ENCODE measurements at places on chromosomes 13 and 19.

GRCh38 chr13:45219938-45220375, 19.1 kb upstream of the KCTD4 start:
- no peak for DNase-seq

DNA sequence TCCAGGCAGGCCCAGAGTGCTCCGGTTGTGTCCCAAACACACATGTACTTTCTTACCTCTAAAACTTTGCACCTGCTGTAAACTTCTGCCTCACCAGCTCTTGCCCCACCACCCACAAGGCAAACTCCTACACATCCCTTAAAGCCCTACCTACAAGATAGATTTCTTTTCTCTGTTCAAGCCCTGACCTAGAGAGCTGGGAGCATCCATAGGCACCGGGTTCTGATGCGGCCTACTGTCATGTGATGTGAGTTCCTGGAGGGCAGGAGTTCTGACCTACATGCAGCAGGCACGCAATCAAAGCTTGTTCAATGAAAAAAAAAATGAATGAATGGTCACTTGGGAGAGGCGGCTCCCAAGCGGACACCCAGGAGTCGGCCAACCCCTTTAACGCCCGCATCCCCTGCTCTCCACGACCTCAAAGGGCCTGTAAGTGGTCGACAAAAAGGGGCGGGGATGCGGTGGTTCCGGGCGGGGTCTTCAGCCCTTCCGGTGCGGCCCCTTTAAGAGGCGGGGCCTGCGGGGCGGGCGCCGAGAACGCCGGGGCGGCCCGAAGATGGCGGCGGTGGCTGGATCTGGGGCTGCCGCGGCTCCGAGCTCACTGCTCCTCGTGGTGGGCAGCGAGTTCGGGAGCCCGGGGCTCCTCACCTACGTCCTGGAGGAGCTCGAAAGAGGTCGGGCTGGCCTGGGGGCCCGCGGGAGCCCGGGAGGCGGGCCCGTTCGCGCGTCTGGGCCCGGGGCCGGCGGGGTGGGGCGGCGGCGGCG, at the start of gene MAP1S:
Gene MAP1S (plus strand): TSS at position 534 of the 765 bp plus-strand sequence. CDS start 23 bp downstream, at position 557.
- peak; percentile 78 for DNase-seq

DNA sequence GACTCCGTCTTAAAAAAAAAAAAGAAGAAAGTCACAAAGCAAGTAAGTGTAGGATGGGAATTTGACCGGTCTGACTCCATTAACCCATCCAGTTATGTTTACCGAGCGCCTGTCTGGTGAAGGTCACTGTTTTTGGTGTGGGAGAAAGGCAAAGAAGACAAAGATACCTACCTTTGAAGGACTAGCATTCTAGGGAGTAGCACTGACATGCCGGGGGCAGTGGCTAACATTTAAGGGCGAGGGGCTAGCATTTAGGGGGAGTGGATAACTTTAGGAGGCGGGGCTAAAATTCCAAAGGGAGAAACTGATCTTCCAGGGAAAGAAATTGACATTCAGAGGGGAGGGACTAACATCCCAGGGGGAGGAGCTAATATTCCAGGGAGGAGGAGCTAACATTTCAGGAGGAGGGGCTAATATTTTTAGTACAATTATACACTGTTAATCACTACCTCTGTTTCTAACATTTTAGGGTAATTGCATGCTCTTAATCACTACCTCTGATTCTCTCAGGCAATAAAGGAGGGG, 8.7 kb downstream of the GPR32 start:
- no peak for DNase-seq

- no peak for DNase-seq
These were observed 60.5 kb downstream of the MAP4K1 start for GRCh38 chr19:38557205-38557799.

GRCh38 chr19:2260341-2260805, 4.2 kb upstream of the JSRP1 start:
- no peak for DNase-seq

GRCh38 chr19:10271543-10272086, 695 bp downstream of the ICAM1 start:
- no peak for DNase-seq

- no peak for DNase-seq
These were observed 9.5 kb upstream of the MED26 start for GRCh38 chr19:16637535-16637934.

DNA sequence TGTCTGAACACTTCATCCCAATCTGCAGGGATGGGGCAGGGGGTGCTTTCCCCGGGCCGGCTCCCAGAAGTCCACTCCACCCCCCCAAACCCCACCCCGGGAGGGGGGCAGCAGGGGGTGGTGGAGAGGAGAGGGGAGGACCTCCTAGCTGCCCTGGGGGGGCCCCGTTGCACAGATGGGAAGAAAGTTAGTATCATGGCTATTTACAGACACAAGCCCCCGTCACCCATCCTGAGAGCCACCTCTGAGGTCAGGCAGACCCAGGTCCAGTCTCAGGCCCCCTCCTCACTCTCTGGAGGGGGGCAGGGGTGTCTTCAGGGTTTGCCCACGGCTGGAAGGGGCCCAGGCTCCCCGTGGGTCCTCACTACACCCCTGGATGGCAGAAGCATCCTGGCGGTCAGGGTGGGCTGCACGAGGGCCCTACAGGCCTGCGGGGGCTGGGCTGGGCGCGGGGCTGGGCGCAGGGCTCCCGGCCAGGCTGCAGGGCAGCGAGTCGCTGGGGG, 5.8 kb upstream of the REXO1 start:
- DNase-seq = no peak

GRCh38 chr19:4320419-4320818, 16.0 kb downstream of the FSD1 start:
- no peak for DNase-seq

- peak; percentile 13 for DNase-seq
These were observed 705 bp downstream of the STXBP2 start for GRCh38 chr19:7637374-7638256.

- no peak for DNase-seq
These were observed 13.9 kb downstream of the FOXO1 start for GRCh38 chr13:40652588-40652940.

DNA sequence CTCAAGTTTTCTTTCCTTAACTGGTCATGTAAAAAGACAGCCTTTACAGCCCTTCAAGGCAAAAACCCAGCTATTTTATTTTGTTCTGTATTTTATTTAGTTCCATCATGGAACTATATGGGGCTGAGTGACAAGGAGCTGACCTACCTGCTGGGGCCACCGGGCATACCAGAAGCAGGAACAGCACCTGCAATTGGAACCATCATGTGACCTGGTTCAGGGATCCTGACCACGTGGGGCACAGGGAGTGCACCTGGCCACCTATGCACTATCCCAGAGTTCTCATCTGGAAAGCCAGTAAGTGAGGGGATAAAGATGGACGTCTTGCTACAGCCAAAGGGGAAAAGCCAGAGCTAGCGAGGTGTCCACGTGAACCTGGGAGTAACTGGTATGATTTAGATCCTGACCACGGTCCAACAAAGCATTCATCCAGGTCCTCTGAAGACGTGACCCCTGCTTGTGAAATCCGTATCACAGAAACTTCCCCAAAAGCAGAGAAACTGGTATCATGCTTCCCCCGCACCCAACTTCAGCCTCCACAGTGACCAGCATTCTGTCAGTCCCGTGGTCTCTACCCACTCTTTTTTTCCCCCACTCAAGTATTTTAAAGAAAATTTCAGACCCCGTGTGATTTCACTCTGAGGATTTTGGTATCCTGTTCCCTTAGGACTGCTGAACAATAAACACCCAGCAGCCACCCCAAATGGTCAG, 40.5 kb upstream of the SLC15A1 start:
- DNase-seq = no peak

DNA sequence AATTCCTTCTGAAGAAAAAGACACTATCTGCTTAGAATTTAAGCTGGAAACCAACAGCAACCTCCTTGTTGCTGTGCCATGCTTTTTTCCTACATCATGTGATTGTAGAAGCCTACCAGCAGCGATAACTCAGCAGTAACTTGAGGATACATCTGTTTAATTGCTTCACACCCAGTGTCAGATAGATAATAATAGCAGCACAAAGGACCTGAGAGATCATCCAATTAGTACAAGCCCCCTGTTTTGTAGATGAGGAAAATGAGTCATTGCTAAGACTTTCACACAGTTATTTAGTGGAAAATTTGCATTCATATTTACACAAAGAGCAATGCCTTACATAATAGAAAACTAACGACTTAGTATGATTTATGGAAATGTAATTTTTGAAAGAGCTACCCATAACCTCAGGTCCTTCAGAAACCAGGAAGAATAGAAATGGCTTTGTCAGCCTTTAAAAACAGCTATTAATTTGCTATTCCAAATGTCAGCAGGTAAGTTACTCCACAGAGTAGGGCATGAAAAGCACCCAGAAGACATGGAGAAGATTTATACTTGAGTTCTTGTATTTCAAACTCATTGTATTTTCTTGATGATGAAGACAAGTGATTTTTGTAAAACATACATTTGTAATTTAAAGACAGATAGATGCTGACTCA, 93.7 kb upstream of the SGCG start:
- no peak for DNase-seq

DNA sequence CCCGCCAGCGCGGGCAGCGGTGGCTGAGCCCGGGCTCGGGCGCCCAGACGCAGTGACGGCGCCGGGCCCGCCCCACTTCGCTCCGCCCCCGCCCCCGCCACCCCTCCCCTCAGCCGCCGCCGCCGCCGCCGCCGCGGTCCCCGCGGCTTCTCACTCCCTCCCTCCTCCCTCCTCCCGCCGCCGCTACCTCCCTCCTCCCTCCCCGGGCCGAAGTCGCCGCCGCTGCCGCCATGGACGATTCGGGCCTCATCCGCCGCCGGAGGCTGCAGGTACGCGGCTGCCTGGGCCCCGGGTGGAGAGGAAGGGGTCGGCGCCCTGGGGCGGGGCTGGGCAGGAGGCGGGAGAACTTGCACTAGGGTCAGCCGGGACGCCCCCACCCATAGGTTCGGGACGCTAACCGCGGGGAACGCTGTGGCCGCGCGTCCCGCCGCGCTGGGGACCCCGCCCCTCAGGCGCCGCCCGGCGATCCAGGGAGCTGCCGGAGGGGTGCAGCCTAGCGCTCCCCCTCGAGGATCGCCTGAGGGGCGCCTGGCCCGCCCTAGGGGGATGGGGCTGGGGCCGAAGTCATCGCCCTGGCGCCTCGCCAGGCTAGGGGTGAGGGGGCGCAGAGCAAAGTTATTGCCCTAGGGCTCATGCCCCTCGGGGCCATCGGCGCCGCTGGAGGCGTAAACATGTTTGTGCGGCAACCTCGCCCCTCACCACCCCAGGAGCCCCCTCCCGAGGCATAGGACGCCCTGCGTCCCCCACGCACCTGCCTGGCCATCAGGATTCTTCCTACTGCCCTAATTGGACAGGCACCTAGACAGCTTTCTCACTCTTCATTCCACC, 427 bp downstream of the RTBDN start:
- DNase-seq = no peak

GRCh38 chr19:47187335-47187655, 43.7 kb downstream of the BBC3 start:
- no peak for DNase-seq

- no peak for DNase-seq
These were observed 46.2 kb downstream of the CDK8 start for GRCh38 chr13:26300140-26300539.

- DNase-seq = no peak
These were observed 208.8 kb downstream of the SLITRK6 start for GRCh38 chr13:85590231-85590931.

GRCh38 chr13:37929308-37929707, 59.7 kb upstream of the TRPC4 start:
- no peak for DNase-seq

GRCh38 chr19:889662-890295, 3.2 kb downstream of the MED16 start:
- no peak for DNase-seq

GRCh38 chr13:42547612-42548011, 26.3 kb upstream of the TNFSF11 start:
- no peak for DNase-seq

GRCh38 chr19:18379803-18380747, 5.9 kb upstream of the GDF15 start:
- no peak for DNase-seq

DNA sequence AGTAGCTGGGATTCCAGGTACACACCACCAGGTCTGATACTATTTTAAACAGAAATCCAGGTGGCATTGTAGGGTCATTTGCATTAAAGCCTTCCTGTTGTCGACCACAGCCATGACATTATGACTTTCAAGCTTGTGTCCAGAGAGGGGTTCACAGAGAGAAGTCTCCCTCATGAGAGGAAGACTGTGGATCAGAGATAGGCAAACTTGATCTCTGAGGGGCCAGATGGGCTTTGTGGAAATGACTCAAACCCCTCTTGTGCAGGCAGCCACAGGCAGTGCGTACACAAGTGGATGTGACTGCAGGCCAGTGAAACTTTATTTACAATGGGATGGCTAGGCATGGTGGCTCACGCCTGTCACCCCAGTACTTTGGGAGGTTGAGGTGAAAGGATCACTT, 27.8 kb upstream of the F2RL3 start:
- no peak for DNase-seq

DNA sequence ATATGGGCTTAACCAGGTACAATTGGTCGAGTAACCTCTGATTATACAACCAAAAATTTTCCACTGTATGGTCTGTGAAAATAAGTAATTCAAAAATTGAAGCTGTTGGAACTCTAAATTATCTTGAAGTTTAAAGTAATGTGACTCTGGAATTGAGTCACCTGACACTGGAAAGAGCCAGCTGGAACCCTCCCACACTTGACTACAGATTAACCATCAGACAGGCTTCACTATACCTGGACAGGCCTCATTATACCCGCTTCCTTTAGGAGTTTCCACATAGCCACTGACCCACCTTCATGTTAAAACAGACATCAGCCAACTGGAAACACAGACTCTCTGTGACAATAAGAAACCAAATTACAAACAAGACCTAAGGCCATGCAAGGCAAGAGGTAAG, 1.3 kb downstream of the ZNF433 start:
- peak; percentile 75 for DNase-seq

DNA sequence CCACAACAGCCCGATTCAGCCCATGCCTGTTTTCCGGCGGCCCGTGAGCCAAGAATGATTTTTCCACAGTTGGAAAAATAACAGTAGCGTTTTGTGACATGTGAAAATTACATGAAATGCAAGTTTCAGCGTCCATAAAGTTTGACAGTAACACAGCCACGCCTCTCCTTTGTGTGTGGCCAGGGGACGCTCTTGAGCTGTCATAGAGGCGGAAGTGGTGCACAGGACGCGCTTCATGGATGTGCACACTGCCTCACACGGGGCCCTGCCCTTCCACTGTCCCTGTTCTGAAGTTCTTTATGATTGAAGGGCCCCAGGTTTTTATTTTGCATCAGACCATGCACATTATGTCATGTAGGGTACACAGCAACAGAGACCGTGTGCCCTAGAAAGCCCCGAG, 12.4 kb upstream of the ELAVL1 start:
- no peak for DNase-seq

- no peak for DNase-seq
These were observed at the start of gene IGFLR1 for GRCh38 chr19:35742121-35742724. TSS of gene IGFLR1 (minus strand) at chr19:35742452. CDS start at chr19:35741180, 1,272 bp downstream.

GRCh38 chr13:107586216-107586615, 629.1 kb downstream of the LIG4 start:
- no peak for DNase-seq

GRCh38 chr13:107139006-107139405, 571.1 kb upstream of the ARGLU1 start:
- DNase-seq = no peak

- DNase-seq = no peak
These were observed 14.4 kb upstream of the PLAUR start for GRCh38 chr19:43684326-43684725.
